Fibroblast of the aortic adventitia (primary cell): ENCODE measurements at places on chromosomes 3 and 15. TPM values are rescaled to one million over a fixed set of nuclear protein-coding genes. Genes with fewer than 3 reads are reported as not detected.

GRCh38 chr3:45123581-45124269 lies 22.5 kb downstream of the CDCP1 start:
- DNase-seq, result peak; percentile 73

- peak; percentile 49 for DNase-seq
Observed at GRCh38 chr15:80779658-80780415, 667 bp downstream of the CEMIP start.

GRCh38 chr15:90337256-90337655 lies 14.8 kb upstream of the ZNF774 start:
- peak; percentile 17 for DNase-seq

ADGRG7 gene
- not detected in 2 replicates for total RNA-seq

MESP2 gene
- 1.3 and 2.9 TPM in 2 replicates for total RNA-seq

DNA sequence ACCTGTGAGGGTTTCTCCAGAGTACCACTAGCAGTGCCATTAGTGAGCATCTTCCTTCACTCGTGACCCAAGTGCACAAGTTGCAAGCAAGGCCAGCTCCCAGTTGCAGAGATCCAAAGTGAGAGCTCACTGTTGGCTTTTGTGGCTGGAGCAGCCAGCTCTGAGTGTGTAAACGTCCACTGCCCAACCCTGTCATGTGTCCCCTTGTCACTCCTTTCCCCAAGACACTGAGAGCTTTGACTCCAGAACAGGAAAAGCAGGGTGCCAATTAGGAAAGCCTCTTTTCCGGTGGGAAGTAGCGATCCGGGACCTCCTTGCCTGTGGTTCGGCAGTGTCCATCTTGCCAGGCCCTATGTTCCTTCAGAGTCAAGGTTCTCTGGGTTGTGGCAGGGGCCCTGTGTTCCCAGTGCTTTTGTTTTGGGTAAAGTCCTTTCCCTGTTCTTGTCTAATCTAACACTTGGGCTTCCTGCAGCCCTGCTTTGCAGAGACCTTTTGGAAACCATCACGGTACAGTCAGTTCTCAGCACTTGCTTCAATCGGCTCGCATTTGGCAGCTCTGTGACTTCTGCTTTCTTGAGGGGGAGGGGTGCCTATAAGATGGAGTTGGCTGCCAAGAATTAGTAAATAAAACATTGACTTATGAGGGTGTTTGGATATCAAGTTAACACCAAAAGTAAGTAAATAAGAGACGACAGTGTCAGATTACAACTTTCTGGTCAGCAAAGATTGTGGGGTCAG lies 90.5 kb downstream of the DNASE1L3 start:
- DNase-seq, result no peak

KY gene
- 1.6 and 10.5 TPM in 2 replicates for total RNA-seq

NPAP1 gene
- 0.16 TPM in 1 of 2 replicates, not detected in the other for total RNA-seq

- DNase-seq, result peak; percentile 74
Observed at GRCh38 chr3:13896473-13897154, 16.7 kb upstream of the WNT7A start.

- DNase-seq, result peak; percentile 74
Observed at GRCh38 chr15:64809649-64810496, 15.6 kb downstream of the PIF1 start.

- DNase-seq, result peak; percentile 30
Observed at GRCh38 chr3:12148183-12148940, 10.3 kb downstream of the TIMP4 start.

DNA sequence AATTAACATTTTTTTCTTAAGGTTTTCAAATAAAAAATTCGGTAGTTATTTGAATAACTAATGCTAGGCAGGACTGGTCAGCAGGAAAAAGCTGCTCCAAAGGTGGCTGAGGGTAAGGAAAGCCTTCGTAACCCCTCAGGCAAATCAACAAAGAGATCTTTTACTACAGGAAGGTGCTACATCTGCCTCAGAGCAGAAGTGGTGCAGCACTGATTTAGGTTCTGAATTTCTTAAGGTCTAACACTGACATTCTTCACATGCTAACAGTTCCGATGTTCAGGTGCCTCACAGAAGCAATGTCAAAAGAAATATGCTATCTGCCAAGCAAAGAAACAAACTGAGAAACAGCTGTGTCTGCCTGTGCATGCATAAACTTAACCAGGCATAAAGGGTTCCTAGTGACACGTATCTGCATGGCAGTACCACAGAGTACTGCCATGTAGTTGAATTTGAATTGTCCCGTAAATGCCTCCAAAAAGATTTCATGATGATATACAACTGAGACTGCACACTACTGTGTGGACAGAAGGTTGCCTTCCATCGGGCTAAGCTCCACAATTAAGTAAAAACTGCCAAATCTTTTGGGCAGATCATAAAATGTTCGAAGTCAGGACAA lies 275.0 kb upstream of the NSMCE3 start:
- no peak for DNase-seq

DNA sequence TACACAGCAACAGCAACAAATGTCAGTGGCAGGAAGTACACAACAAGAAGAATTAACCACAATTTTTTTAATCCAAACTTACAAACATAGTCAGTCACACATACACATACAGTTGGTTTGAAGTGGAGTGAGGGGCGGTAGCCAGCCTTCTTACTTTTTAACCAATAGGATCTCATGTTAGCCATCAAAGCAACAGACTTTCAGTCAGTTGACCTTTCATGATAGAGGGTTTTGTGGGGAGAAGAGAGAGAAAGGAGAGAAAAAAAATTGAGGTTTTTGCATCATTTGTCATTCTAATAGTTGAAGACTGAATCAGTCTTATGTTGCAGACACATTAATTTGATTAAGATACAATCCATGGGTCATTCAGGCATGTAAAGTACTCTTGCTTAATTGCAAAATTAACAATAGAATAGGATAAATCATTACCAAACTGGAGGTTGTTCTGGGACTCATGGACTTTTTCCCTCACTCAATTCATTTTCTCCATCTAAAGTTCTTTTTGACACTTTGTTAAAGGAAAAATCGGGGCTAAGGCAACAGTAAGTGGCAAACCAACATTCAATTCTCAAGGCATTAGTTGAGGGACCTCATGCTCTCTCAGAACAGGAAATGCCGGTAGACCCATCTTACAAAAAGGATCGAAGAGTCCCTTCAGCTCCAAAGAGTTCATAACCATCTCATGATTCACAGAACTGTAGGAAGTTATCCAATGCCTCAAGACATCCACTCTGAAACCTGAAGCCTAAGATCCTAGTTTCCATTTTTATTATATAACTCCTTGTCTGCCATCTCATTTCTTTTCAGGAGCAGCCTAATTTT lies 159.5 kb upstream of the LPP start:
- DNase-seq, result peak; percentile 54

DNA sequence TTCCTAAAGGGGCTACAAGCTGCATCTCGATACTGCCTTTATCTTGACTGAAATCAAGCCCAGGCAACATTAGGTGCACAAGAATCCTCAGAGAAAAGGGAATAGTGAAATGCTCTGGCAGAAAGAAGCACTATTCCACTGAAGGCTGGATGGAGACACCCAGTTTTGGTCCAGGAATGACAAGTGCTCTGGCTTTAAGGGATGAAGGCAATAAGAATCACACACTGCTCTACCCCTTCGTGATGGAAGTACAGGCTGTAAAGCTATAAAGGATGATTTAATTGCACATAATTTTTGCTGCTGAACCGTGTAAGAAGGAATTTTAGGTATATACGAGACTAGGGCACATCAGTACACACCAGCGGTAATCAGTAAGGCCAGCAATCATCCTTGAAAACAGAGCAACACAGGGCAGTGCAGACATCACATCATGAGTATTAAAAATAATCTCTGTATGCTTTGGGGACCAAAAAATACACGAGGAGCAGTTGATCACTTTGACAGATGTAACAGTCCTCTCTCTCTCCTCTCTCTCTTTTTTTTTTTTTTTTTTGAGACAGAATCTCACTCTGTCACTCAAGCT lies 414.6 kb upstream of the TBL1XR1 start:
- DNase-seq, result no peak

DNA sequence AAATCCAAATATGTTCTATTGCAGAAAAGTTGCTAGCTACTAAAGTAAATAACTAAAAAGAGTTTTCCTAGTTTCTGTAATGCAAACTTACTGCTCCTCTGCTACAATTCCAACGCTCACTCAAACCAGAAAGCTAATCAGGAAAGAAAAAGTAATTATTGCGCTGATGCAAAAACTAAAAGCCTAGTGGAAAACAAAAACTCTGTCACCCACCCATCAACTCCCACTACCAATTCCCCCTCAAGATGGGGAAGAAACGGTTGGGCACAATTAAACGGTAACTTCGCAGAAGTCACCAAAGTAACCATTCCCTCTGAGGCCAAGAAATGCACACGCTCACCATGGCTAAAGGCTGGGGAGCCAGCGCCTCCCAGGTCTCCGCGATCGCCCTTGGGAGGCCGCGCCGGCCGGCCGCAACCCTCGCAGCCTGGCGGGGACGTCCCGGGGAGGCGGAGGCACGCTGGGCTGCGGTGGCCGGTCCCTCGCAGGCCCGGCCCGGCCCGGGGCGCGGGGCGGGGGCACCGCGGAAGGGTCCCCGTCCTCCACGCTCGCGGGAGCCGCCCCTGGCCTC lies 684 bp downstream of the SLTM start:
- peak; percentile 23 for DNase-seq

ZIC4 gene
- not detected in 2 replicates for total RNA-seq

DNA sequence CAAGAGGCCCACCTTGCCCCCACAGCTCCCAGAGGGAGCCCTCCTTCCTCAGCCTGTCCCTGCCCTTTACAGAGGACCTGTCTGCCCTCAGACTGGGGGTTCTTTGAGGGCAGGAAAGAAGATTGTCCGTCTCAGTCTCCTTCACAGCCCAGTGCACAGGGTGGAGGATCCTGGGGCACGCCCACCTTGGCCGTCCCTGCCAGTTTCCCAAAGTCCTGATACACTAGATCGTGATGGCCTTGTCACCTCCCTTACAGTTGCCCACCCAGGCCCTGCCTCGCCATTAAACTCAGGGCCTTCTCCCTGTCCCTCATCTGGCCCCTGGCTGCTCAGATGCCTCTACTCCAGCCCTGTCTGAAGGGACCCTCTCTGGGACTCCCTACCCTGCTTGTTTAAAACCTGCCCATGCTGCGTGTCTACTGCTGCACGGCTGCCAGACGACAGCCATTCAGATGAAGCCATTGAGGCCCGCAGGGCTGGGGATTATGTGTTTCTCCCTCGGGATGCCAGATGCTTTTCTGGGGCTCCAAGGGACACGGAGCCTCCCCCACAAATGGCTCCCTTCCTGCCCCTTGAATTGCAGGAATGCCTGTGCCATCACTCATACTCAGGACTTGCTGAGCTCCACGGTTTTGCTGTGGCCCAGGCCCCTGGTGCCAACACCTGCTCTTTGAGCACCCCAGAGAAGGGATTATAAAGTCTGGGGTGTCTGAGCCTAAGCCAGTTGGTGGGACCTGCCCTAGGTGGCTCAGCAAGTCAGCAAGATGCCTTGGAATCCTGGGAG lies 27.8 kb downstream of the ACSBG1 start:
- no peak for DNase-seq

- peak; percentile 13 for DNase-seq
Observed at GRCh38 chr3:13480340-13481318, 523 bp downstream of the HDAC11 start.

DNA sequence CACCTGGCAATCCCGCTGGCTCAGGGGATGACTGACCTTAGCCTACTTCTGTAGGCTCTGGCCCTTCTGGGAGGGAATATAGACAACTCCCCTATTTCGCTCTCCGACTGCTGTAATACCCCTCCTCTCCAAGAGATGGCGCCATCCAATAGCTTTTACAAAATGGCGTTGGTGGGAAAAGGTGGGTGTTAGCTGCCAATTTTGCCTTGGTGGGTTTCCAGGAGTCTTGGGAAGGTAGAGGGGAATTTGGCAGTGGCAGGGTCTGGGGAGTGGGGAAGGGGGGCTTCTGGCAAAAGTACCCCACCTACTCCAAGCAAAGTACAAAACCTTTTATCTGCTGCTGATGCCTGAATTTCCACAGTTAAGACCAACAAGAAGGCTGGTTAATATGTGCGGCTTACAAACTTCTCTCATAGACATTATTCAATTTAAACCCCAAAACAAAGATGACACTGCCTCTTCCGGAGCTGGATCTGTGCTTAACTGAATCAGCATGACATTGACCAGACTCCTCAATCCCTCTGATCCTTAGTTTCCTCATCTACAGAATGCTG lies 62.1 kb downstream of the RASGRF1 start:
- DNase-seq, result peak; percentile 32

- no peak for DNase-seq
Observed at GRCh38 chr3:1805331-1805730, 293.3 kb upstream of the CNTN4 start.

- DNase-seq, result no peak
Observed at GRCh38 chr3:72515281-72515680, 333.0 kb downstream of the SHQ1 start.

- DNase-seq, result peak; percentile 78
Observed at GRCh38 chr15:44066211-44066827, 128.8 kb downstream of the FRMD5 start.

- no peak for DNase-seq
Observed at GRCh38 chr15:83118968-83119367, 11.5 kb downstream of the TM6SF1 start.

DNA sequence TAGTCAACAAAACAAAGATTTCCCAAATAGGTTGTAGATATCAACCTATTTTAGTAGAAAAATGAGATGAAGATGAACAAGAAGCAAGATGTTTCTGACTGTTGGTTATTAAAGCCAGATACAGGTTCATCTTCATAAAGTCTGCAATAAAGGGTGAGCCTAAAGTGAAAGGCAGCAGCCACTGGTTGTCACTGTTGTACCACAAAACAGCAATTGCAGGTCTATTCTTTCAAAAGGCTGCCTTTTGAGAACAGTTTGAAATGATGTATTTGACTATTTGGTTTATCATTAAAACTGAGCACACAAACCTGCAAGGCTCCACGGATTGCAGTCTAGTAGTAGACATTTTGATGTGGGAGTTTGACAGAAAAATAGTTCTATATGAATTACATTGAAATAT lies 543.4 kb downstream of the GBE1 start:
- DNase-seq, result peak; percentile 58

PRRT3 gene
- total RNA-seq, result 4.2 and 5.5 TPM in 2 replicates

THRB gene
- total RNA-seq, result 4.7 and 8.7 TPM in 2 replicates

DNA sequence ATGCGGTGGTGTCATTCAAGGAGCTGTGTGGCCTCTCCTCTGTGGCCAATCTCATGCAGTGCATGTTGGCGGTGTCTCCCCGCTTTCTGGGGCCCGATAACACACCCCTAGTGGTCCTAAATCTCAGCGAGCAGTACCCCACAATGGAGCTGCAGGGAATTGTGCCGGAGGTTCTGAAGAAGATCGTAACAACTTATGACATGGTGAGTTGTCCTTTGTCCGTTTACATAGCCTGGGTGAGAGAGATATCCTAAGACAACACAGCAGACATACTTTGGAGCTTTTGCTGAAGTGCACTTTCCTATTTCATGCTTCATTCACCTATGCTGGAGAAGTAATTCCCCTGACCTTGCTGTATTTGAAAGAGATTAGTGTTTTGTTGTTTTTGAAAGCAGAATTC lies 130.0 kb downstream of the PLCL2 start:
- no peak for DNase-seq

DNA sequence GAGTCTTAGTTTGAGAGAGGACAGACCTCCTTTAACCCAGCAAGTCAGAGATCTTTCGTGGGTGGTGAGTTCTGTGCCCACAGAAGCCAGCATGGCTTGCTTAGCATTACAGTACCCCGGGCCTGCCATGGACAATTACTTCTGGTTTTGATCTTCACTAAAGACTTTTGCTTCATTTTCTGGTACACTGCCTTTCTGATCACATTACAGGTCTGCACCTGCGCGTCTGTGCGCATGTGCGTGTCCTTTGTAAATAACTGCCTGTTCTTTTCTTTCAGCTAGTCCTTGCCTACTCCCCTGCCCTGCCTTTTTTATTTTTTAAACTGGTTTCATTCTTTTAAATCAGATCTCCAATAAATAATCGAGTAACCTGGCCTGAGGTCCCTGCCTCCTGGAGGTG lies 57.1 kb upstream of the CMTM8 start:
- DNase-seq, result no peak
